ENCODE measurements at places on chromosomes 5 and 9. TPM values are rescaled to one million over a fixed set of nuclear protein-coding genes. Genes with fewer than 3 reads are reported as not detected.

Gene ORM1
- total RNA-seq = 0.76 TPM

Gene TMEM252
- not detected for total RNA-seq

Gene PITX1
- total RNA-seq = 3.6 TPM

Gene SPATA31A1
- total RNA-seq = not detected

Gene SHOC1
- total RNA-seq = not detected

Gene OR1J4
- not detected for total RNA-seq

Gene CCL21
- not detected for total RNA-seq

Gene FRRS1L
- 12.8 TPM for total RNA-seq

Gene STPG3
- total RNA-seq = not detected

Gene FAXDC2
- total RNA-seq = 60.9 TPM
